ENCODE measurements at places on chromosomes 12 and 14.
A peak's percentile ranks its signal among the peaks of the same experiment; 100 is the strongest.

DNA sequence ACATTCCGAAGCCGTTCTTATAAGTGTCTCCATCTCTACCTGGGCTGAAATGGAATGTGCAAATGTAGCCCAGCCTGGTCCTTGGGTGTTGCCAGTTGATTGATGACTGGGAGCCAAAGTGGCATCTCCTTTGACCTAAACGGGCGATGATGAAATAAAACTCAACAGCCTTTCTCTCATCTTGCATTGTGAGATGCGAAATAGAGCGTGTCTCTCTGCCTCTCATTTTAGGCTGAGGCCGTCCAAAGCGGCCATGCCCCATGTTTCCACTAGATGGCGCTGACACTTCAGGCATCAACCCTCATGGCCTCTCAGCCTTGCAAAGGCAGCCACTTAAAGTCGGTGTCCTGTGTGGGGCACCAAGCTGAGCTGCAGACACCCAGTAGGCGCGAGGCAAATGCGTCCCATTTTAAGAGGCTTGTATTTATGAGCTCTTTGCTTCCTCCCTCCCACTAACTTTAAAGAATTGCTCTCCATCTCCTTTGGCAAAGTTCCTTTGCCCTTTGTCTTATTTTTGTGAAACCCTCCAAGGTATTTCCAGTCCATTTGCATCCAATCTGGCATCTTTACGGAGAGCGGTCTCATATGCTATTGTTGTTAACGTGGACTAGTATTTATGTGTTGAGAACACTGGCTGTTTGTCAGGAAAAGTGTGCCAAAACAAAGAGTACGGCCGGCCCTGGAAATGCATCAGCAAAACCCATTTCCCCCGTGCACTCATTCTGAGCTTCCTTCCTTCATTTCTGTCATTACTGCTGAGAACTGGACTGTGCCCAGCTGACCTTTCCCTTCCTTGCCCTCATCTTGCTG lies 25.0 kb downstream of the GPRC5A start:
- DNase-seq = peak; percentile 96

DNA sequence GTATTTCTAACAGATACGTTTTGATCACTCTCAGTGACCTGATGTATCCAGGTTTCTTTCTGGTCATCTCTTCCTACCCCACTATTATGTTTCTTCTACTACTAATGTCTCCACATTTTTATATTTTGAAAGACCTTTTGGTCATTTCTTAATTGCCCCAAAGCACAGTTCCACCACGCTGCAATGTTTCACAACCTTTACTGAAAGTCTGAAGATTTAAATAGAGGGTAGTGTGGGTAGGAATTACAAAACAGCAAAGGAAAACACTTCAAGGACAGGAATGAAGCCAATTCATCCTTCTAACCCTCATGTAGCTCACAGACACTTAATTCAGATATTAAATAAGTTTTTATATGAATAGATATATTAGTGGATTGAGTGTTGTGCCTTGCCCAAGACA lies 36.1 kb upstream of the SLC16A7 start:
- no peak for DNase-seq

DNA sequence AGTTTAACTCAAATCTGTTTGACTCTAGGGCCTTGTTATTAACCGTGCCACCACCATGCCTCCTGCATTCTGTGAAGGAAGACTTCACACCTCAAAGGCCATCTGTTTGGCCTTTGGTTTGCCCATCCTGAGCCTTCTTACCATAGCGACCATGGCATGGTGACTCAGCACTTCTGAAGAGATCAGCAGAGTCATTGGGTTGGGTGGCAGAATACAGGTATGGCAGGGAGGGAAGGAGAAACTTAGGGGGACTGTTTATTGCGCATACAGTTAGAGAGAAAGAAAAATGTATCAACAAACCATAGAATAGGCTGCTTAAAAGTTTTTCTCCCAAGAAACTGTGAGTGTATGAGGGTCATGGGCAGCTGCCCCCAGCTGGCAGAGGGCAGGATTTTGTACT lies 49.2 kb downstream of the DAD1 start:
- DNase-seq = peak; percentile 44

GRCh38 chr12:121968876-121969275 lies 50.5 kb downstream of the CFAP251 start:
- no peak for DNase-seq

DNA sequence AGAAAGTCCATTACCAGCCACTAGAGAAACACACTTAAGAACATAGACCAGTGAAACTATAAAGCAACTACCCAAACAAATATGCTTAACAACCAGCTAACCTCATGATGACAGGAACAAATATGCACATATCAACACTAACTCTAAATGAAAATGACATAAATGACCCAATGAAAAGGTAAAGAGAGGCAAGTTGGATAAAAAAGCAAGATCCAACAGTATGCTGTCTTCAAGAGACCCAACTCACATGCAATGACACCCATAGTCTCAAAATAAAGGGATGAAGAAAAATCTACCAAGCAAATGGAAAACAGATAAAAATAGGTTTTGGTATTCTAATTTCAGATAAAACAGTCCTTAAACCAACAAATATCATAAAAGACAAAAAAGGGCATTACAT lies 77.8 kb downstream of the TMTC3 start:
- DNase-seq = no peak

DNA sequence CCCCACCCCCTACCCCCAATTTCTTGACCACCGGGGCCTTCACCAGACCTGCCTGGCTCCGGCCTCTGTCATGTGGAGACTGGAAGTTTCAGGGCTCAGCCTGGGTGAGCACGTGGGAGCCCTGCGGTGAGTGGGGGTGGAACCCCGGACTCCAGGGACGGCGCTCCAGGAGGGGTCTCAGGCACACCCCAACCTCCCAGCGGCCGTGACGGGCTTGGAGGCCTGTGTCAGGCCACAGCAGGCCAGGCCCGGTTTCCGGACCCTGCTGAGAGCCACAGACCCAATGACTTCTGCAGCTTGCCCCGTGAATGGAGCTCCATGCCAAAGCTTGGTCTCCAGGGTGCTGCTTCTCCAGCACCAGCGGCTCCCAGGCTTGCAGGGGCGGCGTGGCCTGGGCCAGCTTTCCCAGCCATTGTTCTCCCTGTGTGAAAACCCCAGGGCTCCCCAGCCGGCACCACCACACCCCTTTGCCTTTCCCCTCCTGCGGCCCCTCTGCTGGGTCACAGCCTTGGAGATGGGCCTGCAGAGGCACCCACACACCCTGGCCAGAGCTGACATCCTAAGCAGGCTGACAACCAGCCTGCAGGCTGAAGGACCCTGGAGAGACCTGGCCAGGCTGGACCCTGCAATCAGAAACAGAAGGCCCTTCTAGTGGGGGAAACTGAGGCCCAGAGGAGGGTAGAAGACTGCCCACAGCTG lies 186.2 kb upstream of the C14orf180 start:
- DNase-seq = no peak

Data from activated T-cell treated with anti-CD3 and anti-CD28 coated beads, Interleukin-2, amount 50 U/mL, for 48 hours (primary cell).